ENCODE measurements at places on chromosomes 4 and X.

DNA sequence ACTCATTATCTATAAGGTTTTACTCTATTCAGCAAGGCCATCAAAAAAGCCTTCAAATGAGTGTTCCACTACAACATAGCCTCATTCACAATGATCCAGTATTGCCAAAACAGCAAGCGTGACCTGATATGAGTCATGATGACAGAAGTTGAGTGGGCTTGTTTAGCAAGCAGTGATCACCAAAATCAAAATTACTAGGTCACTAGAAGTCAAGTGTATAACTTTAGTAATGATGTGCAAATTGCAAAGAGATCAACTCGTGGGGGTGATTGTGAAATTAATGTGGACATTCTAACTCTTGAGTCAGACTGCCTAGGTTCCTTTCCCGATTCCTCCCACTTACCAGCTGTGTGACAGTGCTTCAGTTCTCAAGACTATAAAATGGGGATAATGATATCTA is 124.5 kb downstream of the CHM start:
- peak; percentile 69 for DNase-seq

- DNase-seq = peak; percentile 44
These were observed 387.6 kb upstream of the ZFP42 start for GRCh38 chr4:187608001-187608421.

DNA sequence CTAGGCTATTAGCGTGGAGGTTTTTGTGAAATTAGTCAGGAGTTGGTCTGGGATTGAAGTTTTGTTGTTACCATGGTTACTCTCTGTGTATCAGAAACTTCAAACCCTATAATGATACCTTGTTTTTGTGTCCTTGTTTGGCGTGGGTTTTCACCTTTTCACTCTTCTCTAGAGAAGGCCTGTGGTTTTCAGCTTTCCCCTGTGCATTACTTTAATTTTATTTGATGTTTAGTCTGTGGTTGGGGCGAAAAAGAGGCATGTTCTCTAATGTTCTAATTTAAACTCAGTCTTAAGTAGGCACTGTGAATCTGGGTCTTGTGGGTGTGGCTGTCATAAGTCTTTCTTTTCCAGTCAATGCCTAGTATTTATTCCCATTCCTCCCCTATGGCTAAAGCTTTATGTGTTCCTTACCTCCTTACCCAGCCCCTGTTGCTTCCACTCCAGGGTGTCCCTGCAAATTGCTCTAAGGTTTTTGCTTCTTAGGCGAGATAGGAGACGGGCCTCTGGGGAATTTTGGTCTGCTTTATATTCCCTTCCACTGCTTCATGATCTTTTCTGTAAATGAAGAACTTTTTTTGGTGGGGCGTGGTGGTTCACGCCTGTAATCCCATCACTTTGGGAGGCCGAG is 326.3 kb upstream of the ZCCHC13 start:
- no peak for DNase-seq

DNA sequence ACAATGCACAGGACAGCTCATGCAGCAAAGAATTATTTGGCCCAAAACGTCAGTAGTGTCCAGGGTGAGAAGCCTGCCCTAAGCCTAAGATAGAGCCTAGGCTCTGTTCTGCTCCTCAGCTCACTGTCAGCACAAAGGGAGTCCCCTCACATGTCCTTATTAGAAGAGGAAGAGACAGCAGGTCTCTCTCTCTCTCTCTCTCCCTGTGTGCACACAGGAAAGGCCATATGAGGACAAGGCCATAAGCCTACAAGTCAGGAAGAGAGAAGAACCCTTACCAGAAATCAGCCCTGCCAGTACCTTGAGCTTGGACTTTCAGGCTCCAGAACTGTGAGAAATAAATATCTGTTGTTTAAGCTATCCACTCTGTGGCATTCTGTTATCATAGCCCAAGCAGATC is 20.4 kb downstream of the FAM184B start:
- DNase-seq = no peak

GRCh38 chr4:84809946-84810345 is 156.5 kb downstream of the WDFY3 start:
- no peak for DNase-seq

- no peak for DNase-seq
These were observed 374.9 kb upstream of the AADAT start for GRCh38 chr4:170464614-170465197.

DNA sequence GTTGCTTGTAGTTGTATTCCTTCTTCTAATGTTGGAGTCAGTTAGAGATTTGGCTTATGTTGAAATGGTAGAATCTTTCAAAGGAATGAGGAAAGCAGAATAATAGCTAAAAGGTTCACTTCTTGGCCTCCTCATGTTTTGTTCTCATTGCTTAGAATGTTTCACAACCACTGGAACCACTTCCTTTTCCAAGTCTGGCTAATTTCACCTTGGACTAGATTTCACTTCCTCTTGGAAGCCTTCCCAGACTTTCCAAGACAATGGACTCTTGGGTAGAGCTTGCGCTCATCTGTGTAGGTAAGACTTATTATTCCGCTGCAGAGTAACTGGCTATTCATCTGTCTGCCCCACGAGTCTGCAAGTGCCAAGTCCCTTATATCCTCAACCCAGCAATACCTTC is 8.3 kb downstream of the SPATA18 start:
- DNase-seq = peak; percentile 78

- DNase-seq = no peak
These were observed 34.6 kb upstream of the TBC1D9 start for GRCh38 chr4:140790765-140791164.

GRCh38 chrX:132489578-132490419 is 961 bp upstream of the MBNL3 start:
- no peak for DNase-seq

DNA sequence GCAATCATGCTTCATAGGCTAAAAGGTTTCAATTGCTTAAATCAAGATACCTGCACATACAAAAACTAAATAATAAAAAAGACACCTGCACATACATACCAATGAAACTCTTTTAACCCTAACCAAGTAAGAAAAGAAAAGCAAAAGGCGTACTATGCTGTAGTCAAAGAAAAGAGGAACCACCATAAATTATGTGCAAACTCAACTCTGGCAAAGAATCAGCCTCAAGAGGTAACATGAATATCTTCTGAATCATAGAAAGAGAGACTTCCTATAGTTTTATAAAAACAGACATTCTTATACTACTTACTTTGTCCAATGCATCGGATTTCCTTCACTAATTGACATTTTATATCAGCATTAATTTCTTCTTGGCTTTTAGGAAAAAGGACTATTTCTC is 29.3 kb downstream of the MMGT1 start:
- DNase-seq = no peak

GRCh38 chrX:69038188-69038587 is 127.1 kb downstream of the PJA1 start:
- no peak for DNase-seq

DNA sequence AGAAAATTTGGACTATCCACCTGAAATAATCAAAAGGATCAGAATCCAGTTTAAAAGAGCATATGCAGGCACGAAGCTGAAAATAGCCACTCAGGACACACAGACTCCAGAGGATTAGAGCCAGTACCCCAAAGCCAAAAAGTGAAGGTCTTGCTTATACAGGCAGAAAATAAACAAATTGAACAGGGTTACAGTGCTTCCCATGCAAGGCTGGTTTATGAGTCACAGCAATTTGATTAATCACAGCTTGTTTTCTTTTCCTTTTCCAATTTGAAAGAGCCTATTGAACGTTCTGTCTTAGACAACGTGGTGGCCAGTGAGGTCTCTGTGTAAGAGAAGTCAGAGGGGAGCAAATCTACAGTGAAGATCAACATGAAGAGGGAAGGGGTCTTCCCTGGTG is 10.2 kb downstream of the HGFAC start:
- peak; percentile 74 for DNase-seq

- no peak for DNase-seq
These were observed 867.7 kb upstream of the AGA start for GRCh38 chr4:178309890-178310289.

Measured in fibroblast of gingiva (primary cell).